ENCODE measurements at places on chromosomes 3 and 15.

- DNase-seq, result no peak
These were observed 13.6 kb downstream of the KLF15 start for GRCh38 chr3:126343649-126344035.

DNA sequence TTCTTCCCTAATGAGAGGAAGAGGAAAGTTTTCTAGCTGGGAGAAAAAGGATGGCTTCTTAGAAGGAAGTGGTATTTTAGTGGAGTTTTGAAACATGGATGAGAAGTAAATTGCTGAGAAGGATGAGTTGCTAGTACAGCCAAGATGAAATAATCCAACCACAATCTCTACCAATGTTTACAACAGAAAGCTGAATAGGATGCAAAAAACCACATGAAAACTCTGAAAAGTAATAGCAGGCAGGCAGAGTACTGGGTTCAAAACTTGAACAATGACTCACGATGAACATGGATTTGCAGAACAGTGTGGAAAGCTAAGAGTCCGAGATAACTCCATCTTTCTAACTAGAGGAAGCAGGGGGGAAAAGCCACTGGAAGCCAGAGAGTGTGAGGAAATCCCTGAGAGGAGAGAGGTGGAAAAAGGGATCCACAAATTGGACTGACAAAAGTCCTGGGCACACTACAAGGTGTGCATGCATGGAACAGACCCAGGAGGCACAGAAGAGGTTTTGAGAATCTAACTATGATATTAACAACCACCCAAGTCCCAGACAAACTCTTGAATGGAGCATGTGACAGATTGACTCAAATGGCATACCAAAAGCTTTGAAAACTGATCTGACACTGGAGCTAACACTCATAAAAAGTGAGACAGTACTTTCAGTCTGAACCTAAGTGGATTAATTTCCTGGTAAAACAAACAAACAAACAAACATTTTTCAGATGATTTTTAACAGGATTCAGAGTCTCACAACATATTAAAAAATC is 76.7 kb downstream of the ST6GAL1 start:
- no peak for DNase-seq

DNA sequence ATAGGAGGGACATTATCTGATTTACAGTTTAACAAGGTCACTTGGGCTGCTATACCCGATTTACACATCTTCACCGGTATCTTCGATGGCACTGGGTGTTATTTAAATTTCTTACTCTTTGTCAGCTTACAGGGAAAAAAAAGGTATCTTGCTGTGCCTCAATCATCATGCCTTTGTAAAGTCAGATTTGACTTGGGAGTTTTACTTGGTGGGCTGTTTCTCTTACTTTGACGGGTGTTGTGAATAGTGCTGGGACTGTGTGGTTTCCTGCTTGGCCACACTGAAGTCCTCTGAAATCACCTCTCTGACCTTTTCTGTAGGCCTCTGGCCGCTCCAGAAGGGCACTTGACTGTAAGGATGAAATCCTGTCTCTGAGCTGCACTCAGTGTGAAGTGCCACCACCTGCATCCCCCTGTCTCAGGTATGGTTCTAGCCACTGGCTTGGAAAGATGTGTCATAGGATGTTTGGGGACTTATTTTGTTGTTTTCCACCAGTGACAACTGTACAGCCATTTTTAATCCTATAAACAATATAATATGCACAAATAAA is 3.1 kb upstream of the SLC24A1 start:
- DNase-seq, result no peak

GRCh38 chr3:6549296-6549695 is 311.6 kb upstream of the GRM7 start:
- no peak for DNase-seq

DNA sequence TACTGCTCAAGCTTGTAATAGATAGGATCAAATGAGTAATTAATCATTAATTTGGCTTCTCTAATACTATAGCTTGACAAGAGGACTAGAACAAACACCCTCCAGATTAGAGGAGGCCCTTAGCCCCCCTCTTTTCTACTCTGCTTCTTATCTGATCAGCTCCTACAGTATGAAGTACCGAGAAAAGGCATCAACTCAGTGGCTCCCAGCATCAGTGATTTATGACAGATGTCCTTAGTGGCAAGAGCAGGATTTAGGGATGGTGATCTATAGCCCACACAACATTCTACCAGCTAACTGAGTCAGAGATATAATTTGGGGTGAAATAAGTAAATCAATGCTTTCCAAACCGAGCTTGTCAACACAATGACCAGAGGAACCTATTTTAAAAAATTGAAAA is 541.1 kb downstream of the NLGN1 start:
- no peak for DNase-seq

- DNase-seq, result no peak
These were observed 173.4 kb upstream of the PPP2R3A start for GRCh38 chr3:135792174-135792573.

DNA sequence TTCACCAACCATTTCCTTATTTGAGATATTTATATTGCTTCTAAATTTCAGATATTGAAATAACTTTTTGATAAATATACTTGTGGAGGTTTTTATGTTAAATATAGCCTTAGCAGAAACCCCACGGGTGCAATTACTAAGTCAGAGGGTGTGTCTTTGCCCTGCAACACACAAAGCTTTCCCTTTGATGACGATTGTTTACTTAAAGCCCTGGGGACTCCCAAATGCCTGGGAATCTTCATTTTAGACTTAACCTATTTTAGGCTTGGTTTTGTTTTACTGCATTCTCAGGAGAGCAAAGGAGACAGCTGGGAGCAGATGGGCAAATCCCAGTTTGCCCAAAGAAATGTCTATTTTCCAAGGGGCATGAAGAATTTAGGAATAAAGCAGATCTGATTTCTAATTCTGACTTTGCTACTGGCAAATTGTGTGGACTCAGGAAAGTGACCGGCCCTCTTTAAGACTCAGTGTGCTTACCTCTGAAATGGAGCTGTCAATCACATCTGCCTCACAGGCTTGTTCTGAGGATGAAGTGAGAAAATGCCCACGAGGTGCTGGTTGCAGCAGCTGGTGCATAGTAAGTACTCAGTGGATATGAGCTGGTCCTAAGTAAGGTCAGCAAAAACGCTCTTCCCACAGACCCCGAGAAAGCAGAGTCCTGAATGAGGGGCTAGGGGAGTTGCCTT is 49.3 kb upstream of the CA12 start:
- DNase-seq, result no peak

Data from activated CD4-positive, alpha-beta T cell treated with anti-CD3 and anti-CD28 coated beads for 4 hours (primary cell).